Osteoblast (primary cell): ENCODE measurements at places on chromosomes 5 and 9. TPM values are rescaled to one million over a fixed set of nuclear protein-coding genes. Genes with fewer than 3 reads are reported as not detected.

ZNF300 gene
- total RNA-seq = 5.9 and 6.5 TPM in 2 replicates

KIAA1958 gene
- 2.4 and 2.5 TPM in 2 replicates for total RNA-seq

GFI1B gene
- total RNA-seq = under 0.01 TPM in 1 of 2 replicates, not detected in the other

DYNC2I2 gene
- 51.3 and 52.1 TPM in 2 replicates for total RNA-seq

TLR4 gene
- 44.2 and 46.7 TPM in 2 replicates for total RNA-seq

GBGT1 gene
- 3.3 and 3.8 TPM in 2 replicates for total RNA-seq

IL13 gene
- total RNA-seq = under 0.01 TPM in 1 of 2 replicates, not detected in the other

PCDHA9 gene
- total RNA-seq = 0.29 and 0.36 TPM in 2 replicates

GRCh38 chr5:174411479-174411819 is 312.9 kb upstream of the MSX2 start:
- no peak overlapping the region for H3K4me3 ChIP-seq
- H3K27ac ChIP-seq = no peak overlapping the region
- no peak for DNase-seq
- no peaks in the 10 kb centered on the region for H3K36me3 ChIP-seq
- no peaks in the 10 kb centered on the region for H3K27me3 ChIP-seq

DNA sequence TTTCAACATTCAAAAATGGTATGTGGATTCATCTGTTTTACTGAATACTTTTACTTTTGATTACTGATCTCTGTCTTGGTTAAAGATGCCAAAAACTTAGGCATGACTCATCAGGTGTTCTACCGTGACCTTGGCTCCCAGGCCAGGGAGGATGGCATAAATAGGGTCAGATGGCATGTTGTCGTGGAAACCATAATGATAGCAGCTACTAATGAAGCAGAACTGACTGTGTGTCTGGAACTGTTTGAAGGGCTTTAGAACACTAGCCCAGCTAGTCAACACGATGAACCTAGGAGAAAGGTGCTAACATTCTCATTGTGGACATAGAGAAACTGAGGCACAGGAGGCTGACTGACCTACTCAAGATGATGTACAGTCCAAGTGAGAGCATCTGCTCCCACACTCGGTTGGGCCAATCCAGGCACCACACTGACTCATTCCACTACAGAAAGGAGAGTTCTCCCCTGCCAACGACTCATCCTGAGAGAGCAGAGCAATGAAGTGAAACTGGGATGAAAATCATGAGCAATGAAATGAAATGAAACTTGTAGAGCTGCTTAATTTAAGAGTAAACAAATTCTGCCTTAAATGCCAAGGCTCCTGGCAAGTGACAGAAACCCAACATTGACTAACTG is 116.0 kb downstream of the TENT4A start:
- H3K4me1 ChIP-seq = no peaks in the 10 kb centered on the region
- H3K36me3 ChIP-seq = no peaks in the 10 kb centered on the region
- DNase-seq = no peak
- H3K27ac ChIP-seq = no peak overlapping the region

- H3K4me3 ChIP-seq = no peak overlapping the region
- DNase-seq = peak; percentile 21
- H3K27me3 ChIP-seq = no peaks in the 10 kb centered on the region
- H3K4me1 ChIP-seq = no peaks in the 10 kb centered on the region
- H3K36me3 ChIP-seq = no peaks in the 10 kb centered on the region
Observed at GRCh38 chr5:124056991-124057723, 545.2 kb downstream of the CSNK1G3 start.

DNA sequence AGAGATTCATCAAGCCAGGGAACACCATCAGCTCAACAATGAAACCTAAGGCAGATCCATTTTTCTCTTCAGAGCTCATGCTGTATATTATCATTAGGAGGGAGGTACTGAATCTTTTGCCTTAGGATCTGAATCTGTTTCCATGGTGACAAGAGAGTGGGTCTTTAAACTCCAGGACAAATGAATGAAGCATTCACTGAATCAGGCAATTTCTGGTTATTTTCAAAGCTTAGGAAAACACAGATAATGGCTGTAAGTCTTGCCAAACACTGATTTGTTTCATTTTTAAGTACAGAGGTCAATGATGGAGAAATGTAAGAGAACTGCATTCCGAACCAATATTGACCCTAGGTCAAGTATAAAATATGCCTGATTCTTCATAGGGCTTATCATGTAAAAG is 84.9 kb downstream of the GNA14 start:
- no peaks in the 10 kb centered on the region for H3K36me3 ChIP-seq
- DNase-seq = no peak
- no peaks in the 10 kb centered on the region for H3K4me1 ChIP-seq
- peaks cover 5% of the 10 kb centered on the region for H3K27me3 ChIP-seq

- no peaks in the 10 kb centered on the region for H3K4me1 ChIP-seq
- no peak overlapping the region for H3K27ac ChIP-seq
- H3K4me3 ChIP-seq = no peak overlapping the region
- no peak for DNase-seq
Observed at GRCh38 chr9:106643211-106643930, 219.6 kb upstream of the ZNF462 start.

DNA sequence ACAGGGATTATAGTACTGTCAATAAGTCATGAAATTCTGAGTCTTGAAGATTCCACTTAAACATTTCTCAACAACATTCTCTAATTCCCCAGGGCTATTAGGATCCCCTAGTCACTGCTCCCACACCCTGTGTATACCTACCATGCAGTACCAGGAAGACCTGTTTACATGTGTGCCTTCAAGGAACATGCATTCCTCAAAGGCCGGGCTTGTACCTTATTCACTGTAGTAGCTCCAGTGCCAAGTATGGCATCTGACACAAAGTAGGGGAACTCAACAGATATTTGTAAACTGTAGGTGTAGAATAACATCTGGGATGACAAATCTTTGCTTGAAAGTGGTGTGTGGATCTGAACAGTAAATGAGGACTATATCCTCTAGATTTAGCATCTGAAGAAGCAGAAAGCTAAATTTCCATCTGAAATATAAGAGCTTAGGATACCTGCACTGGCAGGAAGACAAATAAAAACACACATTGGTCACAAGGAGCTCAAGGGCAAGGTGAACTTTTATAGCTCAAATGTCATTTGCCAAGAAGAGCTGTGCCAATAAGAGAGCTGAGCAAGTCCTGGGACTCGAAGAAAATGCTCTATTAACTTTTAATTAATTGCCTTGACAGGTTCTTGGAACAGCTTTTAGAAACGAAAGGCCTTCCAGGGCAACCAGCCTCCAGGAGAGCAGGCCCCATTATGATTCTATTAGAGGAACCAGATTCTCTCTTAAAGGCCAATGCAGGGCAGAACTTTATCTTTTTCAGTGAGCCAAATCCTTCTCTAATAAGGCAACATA is 52.3 kb upstream of the MYOT start:
- H3K36me3 ChIP-seq = no peaks in the 10 kb centered on the region
- no peak overlapping the region for H3K4me3 ChIP-seq
- no peaks in the 10 kb centered on the region for H3K4me1 ChIP-seq
- no peak for DNase-seq
- H3K27ac ChIP-seq = no peak overlapping the region

DNA sequence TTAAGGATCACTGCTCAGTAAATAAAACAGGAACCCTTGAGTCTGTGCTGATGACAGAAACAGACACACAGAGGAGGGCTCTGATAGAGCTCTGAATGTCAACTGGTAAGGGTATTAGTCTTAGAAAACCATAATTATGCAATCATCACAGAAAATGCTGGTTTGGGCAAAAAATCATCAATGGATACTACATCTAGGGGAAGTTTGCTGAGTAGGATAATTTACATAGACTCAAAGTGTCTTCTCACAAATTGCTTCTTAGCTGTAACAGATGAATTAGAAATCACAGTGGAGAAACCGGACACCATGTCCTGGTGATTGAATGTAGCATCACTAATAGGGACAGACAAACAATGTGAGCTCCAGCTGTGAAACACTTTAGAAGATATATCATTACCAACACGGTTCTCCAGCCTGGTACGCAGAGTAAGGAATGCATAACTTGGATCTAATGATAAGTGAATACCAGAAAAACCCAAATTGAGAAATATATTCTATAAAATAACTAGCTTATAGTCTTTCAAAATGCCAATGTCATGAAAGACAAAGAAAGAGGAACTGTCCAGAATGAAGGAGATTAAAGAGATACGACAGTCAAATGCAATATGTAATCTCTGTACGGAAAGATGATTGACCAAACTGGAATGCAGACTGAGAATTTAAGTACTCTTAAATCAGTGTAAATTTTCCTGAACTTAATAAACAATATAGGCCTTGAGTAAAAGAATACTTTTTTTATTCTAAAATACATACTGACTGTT is 17.3 kb downstream of the CHD1 start:
- H3K27me3 ChIP-seq = no peaks in the 10 kb centered on the region
- no peak for DNase-seq
- peaks cover 3% of the 10 kb centered on the region for H3K36me3 ChIP-seq
- H3K27ac ChIP-seq = no peak overlapping the region
- H3K4me3 ChIP-seq = no peak overlapping the region

DNA sequence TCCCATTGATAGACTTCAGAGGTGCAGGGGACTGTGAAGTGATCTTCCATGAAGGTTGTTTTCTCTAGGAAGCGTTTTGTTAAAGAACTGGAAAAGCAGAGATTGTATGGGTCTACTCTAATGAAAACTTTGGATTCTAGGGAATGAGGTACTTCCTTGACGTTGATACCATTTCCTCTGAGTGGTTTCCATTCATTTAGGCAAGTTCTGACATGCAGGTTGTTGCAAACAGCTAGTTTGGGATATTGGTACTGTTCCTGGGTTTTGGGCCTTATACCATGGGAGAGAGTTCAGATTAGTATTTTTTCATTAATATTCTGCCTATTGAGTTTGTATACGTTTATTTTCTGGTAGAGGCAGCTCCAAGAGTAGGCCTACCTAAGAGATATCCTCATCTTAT is 25.7 kb downstream of the SMARCA2 start:
- H3K27me3 ChIP-seq = no peaks in the 10 kb centered on the region
- peaks cover 29% of the 10 kb centered on the region for H3K36me3 ChIP-seq
- no peak overlapping the region for H3K27ac ChIP-seq
- no peak overlapping the region for H3K4me3 ChIP-seq
- no peaks in the 10 kb centered on the region for H3K4me1 ChIP-seq

DNA sequence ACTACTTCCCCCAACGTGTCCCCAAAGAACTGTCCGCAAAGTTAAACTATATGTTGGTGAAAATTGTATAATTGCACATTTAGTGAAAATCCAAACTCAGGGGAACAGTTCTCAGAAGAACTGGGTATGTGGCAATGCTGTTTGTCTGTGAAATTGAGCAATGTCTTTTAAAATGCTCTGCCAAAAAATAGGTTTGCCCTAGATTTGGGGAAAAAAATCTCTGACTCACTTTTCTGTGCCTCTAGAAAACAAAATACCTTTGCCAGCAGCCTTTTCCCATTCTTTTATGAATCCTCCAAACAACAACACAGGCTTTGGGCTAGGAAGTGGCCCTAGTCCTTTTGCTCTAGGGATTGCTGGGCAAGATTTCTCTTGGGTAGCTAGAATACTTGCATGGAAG is 37.4 kb upstream of the ZNF608 start:
- H3K36me3 ChIP-seq = no peaks in the 10 kb centered on the region
- H3K27me3 ChIP-seq = no peaks in the 10 kb centered on the region
- no peak overlapping the region for H3K27ac ChIP-seq
- no peaks in the 10 kb centered on the region for H3K4me1 ChIP-seq
- no peak overlapping the region for H3K4me3 ChIP-seq

GRCh38 chr5:71948206-71948605 is 159.1 kb upstream of the MAP1B start:
- H3K36me3 ChIP-seq = no peaks in the 10 kb centered on the region
- H3K4me1 ChIP-seq = no peaks in the 10 kb centered on the region
- DNase-seq = no peak
- peaks cover 28% of the 10 kb centered on the region for H3K27me3 ChIP-seq

DNA sequence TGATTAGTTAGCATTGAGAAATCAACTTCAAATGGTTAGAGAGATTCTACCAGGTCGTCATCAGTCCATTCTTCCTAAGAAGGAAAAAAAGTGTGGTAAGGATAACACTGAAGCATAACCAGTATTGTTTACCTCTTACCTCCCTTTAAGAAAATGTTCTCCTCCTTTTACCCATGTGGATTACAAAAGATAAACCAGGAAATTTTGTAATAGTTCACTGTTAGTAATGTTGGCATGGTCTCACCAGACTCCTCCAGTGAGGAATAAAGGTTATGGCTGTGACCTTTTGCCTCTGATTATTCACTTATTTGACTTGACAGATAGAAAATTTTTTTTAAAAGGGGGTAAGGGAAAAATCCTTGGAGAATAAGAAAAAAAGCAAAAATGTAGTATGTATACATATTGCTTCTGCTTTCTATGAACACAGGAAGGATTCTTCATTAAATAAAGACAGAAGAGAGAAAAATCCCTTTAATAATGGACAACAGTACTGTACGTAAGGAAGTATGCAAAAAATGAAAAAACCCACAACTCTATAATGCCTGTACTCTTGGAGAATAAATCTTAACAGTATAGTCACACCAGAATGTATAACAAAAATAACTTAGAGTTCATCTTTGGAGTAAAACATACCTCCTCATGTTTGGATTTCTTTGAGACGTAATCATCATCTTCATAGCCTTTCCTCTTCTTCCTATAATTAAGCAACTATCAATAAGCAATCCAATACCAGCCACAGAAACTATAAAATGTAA is 18.1 kb downstream of the CCNH start:
- H3K27me3 ChIP-seq = no peaks in the 10 kb centered on the region
- peaks cover 78% of the 10 kb centered on the region for H3K36me3 ChIP-seq
- no peak overlapping the region for H3K4me3 ChIP-seq
- H3K27ac ChIP-seq = peak overlapping the region; percentile 97

DNA sequence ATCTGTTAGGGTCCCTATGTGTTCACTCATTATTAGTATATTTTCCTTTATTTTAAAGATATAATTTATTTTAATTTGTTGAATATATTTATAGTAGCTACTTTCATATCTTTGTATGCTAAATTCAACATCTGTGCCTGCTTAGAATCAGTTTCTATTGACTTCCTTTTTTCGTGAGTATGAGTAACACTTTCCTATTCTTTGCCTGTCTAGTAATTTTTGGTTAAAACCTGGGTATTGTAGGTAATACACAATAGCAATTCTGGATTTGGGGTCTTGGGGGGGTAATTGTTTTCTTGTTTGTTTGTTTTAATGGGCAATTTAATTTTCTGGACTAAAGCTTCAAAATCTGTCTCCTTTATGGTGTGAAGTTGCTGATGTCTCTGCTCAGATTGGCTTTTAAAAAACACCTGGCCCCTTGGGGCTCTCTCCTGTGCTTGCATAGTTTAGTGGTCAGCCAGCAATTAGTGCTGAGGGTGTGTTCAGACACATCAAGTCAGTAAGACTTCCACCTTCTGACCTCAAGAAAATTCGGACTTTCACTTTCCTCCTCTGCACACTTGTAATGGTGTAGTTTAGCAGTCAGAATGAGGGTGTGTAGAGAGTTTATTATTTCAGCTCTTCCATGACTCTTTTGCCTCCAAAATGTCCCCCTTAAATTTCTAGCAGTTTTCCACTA is 124.4 kb upstream of the MAP1B start:
- H3K4me3 ChIP-seq = no peak overlapping the region
- no peaks in the 10 kb centered on the region for H3K4me1 ChIP-seq
- H3K27ac ChIP-seq = no peak overlapping the region
- no peaks in the 10 kb centered on the region for H3K36me3 ChIP-seq

- no peaks in the 10 kb centered on the region for H3K4me1 ChIP-seq
- H3K36me3 ChIP-seq = no peaks in the 10 kb centered on the region
- no peaks in the 10 kb centered on the region for H3K27me3 ChIP-seq
- no peak for DNase-seq
Observed at GRCh38 chr5:175378444-175379028, 65.4 kb downstream of the DRD1 start.
